NCI-H187 (cell line): ENCODE measurements at places on chromosomes 11 and 22.

- DNase-seq: no peak
These were observed 23.2 kb downstream of the TAF1D start for GRCh38 chr11:93718057-93718563.

DNA sequence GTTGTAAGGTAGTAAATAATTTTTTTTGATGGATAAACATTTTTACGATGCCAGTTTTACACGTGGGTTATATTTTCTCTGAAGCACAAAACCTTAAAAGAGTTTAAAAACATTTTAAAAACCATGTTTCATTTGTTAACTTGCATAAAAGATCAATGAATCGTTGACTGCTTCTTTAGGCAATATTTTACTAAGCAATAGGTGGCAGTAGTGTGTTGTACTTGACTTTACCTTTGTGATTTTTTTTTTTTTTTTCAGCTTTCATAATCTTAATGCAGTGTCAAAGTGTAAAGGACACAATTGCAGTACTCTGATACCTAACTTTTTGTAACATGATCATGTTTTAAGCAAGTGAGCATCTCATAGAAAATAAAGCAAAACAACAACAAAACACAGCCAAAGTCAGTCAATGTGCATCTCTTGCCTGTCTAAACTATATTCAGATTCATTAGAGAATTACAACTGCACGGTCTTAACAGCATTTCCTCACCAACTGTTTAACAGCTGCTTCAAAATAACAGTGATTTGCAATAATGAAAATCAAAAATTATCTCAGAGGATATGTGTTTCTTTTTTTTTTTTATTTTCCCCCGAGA is 27.7 kb downstream of the DNAJC24 start:
- no peak for DNase-seq

DNA sequence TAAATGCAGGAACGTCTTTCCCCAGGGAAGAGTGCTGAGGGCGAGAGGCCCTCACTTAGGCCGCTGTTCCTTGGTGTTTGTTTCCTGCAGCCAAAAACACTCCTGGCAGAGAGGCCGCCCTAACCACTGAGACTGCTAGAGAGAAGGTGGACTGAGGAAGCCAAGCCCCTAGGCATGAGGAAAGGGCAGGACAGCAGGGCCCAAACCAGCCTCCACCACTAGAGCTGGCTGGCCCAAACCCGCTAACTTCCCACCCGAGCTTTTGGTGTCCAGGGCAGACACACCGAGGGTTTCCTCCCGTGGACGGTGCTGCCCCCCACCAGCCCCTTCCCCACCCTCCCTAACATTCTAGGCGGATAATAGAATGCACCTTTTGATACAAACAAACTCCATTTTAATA is 6.0 kb downstream of the FGF19 start:
- no peak for DNase-seq

DNA sequence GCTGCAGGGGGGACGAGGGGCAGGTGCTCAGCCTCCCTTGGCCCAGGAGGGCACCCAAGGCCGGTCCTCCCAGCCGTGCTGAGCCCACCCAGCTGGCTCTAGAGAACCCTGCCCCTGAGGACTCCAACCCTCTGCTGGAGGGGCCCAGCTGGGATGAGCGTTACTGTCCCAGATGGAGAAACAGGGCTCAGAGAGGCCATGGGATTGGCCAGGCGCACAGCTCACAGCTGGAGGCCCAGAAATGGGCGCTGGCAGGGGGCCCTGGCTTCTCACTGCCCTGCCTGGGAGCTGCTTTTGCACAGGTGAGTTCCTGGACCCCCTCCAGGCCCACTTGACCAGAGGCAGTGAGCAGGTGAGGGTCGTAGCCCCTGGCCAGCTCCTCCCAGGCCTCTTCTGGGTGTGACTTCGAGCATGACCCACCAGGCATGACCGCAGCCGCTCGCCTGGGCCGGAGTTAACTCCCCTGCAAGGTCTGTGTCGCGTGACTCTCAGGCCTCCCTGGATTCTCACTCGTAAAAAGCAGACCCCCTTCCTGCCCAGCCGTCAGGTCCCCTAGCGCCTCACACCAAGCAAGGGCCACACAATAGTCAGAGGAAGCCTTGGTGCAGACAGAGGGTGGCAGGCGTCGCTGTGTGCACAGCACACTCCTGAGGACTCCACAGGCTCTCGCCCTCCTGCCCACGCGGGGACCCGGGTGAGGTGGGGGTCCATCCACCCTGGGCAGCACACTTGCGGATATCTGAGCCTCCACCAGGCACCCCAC is 19.7 kb upstream of the IL17REL start:
- no peak for DNase-seq

DNA sequence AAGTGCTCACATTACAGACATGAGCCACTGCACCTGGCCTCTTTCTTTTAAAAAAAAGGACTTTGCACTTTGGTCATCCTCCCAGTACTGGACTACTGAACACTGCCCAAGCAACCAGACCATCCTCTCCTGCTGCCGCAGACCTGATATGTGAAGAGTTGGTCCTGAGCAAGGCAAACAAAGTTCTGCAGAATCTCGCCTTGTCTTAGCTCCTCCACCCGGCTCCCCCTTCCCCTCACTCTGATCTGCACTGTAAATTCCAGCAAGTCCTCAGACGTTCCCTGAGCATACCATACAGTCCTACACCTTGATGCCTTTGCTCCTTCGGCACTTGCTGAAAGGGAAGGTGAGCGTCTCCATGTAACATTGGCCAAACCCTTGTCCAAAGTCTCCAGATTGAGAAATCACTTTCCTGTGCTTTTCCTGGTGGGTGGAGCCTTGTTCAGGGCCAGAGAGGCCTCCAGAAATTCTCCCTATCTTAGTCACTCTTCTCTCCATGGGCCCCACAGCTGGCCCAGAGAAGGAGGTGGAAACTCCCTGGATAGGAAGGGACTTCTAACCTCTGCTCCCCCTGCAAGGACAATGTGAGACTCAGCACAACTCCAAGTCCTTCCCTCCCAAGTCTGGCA is 47.0 kb upstream of the TIMP3 start:
- DNase-seq: no peak

DNA sequence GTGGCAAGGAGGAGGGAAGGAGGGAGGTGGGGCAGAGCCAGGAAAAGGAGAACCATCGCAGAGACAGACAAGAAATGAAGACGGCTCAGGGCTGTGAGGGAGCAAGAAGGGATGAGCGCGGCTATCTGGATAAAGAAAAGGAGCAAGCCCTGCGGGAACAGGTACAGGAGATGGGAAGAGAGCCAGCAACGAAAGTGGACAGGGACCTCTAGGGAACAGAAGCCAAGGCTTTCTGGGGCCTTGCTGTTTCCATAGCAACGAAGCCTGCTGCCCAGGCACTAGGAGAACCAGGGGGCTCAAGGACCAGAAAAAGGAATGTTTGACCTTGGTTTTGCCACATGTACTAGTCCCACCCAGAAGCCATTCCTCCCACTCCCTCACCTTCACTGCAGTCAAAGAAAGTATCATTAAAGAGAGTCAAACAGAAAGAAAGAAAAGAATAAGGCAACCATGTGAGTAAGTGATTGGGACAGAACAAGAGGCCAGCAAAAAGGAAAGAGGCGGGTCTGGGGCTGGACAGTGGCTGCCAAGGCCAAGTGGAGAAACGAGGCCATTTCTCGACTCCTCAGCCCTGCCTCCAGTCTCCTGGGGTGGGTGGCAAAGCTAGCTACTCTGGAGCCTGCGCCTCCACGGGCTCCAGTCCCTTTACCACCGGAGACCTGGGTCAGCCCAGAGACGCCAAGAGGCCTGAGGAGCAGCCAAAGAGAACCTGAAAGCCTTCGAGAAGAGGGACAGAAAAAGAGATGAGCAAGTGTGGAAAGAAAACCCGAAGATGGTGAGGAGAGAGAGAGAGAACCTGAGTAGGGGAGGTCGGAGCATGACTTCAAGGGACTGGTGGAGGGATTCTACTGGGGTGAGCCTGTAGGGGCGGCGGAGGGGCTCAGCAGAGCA is 35.1 kb downstream of the NRXN2 start:
- no peak for DNase-seq

GRCh38 chr11:69078930-69079605 is 30.3 kb downstream of the TPCN2 start:
- no peak for DNase-seq

GRCh38 chr11:117328375-117329010 is 839 bp downstream of the CEP164 start:
- DNase-seq: no peak

DNA sequence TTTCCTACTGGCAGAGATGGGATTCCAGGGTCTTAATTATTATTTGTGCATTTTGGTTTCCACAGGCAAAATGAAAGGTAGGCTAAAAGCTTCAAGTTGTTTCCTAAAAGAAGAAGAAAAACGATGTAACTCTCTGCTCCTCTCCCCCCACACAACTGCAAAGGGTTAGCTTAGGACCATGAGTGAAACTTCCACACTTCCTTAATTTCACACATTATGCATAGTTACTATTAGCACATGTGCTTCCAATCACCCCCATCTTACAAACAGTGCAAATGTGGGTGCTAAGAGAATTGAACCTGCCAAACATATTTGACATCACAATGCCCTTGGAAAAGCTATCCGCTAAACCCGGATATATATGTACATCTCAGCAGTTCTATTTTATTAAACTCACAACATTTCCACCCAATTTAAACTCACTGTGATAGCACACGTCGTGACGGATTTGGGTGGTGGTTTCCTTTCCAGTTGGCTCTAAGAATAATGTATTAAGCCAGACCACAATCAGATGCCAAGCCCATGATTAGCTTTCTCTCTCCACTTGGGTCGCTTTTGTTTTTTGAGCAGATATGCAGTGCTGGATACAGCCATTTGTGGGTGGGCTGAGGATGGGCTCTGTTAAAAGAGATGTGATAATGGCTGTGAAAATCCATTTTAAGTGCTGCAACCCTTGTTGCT is 245.0 kb upstream of the POU2AF2 start:
- no peak for DNase-seq

DNA sequence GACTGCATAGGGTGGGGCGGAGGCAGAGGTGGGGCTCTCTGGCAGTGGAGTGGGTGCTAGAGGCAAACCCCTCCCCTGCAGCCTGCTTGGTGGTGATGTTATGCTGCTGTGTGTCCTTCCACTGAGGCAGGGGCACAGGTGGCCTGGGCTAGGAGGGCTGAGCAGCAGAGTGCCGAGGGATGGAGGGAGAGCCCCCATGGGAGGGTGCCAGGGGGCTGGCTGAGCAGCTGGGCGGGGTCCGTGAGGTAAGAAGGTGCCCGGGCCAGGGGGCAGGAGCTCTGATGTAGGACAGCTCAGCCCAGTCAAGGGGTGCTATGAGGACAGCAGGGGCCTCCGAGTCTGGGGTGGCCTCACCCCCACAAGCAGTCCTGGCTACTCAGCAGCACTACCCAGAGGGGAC is 4.2 kb downstream of the CLDN5 start:
- no peak for DNase-seq

DNA sequence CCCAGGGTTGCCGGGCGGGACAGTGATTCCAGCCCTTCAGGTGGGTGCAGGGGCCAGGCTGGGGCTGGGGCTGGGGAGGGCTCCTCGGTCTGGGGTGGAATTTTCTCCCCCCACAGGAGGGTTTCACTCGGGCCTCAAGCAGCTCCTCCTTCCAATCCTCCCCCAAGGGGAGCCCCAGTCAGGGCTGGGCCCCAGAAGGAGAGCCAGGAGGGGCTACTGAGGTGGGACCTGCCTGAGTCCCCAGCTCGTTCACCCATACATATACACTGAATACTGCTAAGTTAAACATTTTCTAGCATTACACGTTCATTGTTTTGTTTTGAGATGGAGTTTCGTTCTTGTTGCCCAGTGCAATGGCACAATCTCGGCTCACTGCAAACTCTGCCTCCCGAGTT is 1.5 kb upstream of the CRACR2B start:
- DNase-seq: no peak

GRCh38 chr22:22702237-22703202 is 58.1 kb downstream of the GGTLC2 start:
- no peak for DNase-seq

- no peak for DNase-seq
These were observed 17.5 kb downstream of the CTTN start for GRCh38 chr11:70415642-70416395.

- DNase-seq: no peak
These were observed 30.9 kb downstream of the MIF start for GRCh38 chr22:23925020-23925606.

- DNase-seq: no peak
These were observed 50.6 kb upstream of the MN1 start for GRCh38 chr22:27851974-27852746.

- no peak for DNase-seq
These were observed 4.6 kb downstream of the EWSR1 start for GRCh38 chr22:29272624-29273023.

- no peak for DNase-seq
These were observed 700 bp upstream of the STX3 start for GRCh38 chr11:59754494-59754858.

DNA sequence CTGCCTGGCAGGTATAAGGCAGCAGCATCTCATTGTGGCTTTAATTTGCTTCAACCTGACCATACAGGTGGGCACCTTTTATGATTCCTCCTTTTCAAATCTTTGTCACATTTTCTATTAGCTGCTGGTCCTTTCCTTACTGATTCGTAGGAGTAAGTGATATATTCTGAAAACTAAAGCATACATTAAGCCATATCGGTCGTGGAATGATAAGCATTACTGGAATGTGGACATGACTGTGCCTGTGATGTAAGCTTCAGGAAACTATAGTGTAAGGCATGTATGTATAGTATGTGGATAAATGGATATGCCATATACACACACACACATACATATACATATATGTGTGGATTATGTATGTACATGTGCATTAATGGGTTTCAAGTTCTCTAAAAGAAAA is 20.8 kb downstream of the YPEL1 start:
- DNase-seq: no peak

- no peak for DNase-seq
These were observed 850.3 kb downstream of the OPCML start for GRCh38 chr11:132681971-132682370.

- no peak for DNase-seq
These were observed 1.0 kb downstream of the SFI1 start for GRCh38 chr22:31497148-31497938.

DNA sequence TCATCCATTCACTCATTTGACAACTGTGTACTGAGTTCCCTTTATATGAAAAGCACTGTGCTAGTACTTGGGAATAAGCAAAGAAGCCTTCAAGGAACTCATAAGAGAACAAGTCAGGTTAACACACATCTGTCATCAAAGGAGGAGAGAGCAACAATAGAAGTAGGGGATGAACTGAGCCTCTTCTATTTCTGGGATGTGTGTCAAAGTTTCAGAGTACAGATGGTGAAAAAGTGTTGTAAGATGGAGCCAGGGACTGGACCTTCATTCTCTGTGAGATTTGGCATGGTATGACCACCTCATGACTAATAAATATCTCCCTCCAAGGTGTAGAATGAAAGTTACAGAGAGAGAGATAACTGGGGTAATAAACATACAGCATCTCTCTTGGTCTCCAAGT is 349.8 kb upstream of the PLET1 start:
- no peak for DNase-seq

DNA sequence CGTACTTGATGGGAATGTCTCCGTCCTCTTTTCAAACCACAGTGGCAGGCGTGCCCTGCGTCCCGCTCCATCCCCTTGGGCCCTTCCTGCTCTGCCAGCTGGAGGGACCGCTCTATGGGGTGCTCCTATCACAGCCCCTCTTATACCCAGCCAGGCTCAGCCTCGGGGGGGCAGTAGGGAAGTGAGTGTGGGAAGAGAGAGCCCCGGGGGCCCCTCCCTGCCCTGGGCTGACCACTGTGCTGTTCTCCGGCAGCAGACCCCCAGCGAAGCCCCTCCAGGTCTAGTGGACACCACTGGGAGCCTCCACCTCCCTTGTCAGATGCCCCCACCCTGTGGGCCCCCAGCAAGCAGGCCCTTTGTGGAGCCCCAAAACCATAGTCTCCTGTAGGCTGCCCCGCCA is 572.5 kb downstream of the BRD1 start:
- no peak for DNase-seq

GRCh38 chr22:29073618-29074275 is 912 bp downstream of the KREMEN1 start:
- no peak for DNase-seq
